KBM-7 (cell line): ENCODE measurements at places on chromosomes 11 and 22.

DNA sequence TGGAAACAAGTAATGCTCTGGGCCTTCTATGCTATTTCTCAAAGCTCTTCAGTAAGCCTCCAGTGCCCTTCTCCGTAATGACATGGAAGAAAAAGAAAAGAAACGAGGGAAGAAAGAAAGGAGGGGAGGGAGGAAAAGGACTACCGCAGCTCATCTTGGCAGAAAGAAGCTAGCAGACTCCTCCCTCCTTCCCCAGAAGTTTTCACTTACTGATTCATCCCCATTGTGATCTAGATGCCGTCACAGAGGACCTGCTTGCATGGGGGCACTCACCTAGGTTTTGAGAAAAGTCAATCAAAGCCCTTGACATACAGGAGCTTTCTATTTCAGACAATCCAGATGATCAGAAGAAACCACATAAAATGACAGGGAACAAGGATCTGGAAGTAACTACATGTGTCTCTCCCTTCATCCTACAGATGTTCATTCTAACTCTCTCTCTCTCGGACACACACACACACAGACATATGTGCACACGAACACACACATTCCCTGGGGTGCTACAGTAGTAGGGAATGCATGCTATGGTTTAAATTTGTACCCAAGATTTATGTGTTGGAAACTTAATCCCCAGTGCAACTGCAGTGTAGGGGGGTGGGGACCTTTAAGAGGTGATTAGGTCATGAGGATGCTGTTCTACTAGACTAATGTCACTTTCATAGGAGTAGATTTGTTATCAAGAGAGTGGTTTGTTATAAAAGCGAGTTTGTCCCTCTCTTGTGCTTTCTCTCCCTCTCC, 37.6 kb upstream of the RCN1 start:
- no peak for DNase-seq

DNA sequence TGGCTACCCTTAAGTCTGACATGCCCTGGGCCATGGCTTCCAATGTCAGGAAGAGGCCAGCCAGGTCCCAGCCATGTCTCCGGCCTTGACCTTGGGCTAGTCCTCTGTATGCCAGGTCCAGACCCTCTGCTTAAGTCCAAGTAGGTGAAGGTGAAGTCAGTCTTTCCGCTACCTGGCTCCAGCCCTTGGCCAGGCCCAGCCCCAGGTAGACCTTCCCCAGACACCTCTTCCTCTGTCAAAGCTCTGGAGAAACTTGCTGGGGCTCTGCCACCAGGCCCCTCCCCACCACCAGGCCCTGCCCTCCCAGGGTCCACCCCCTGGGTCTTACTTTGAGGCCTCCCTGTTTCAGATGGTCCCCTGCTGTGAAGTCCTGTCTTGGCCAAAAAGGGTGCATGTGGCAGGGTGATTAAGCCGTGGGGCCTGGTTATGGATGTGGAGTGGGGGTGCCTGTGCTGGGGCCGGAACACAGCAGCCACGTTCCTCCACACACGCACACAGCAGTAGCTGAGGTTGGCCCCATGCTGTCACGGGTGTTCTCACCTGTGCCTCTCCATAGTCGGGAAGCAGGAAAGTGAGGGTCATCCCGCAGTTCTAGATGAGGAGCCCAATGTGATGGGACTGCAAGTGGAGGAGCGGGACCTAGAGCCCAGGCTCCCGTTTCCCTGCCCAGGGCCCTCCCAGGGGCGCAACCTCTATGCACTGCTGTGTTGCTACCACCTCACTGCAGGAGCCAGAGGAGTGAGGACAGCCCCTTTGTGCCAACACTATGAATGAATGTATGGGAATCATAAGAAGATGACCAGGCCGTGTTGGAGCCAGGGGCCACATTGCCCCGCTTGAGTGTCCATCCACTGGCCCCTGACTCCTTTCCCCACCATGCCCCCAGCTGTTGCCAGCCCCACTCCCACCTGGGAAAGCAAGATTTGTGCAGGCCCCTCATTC, 72.2 kb downstream of the LINC01488 start:
- DNase-seq, result no peak

DNA sequence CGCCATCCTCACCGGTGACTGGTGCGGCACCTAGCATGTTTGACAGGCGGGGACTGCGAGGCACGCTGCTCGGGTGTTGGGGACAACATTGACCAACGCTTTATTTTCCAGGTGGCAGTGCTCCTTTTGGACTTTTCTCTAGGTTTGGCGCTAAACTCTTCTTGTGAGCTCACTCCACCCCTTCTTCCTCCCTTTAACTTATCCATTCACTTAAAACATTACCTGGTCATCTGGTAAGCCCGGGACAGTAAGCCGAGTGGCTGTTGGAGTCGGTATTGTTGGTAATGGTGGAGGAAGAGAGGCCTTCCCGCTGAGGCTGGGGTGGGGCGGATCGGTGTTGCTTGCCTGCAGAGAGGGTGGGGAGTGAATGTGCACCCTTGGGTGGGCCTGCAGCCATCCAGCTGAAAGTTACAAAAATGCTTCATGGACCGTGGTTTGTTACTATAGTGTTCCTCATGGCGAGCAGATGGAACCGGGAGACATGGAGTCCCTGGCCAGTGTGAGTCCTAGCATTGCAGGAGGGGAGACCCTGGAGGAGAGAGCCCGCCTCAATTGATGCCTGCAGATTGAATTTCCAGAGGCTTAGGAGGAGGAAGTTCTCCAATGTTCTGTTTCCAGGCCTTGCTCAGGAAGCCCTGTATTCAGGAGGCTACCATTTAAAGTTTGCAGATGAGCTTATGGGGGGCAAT, 1.1 kb downstream of the NEAT1 start:
- peak; percentile 68 for DNase-seq

- no peak for DNase-seq
Observed at GRCh38 chr11:124115782-124116616, 749 bp downstream of the VWA5A start.

DNA sequence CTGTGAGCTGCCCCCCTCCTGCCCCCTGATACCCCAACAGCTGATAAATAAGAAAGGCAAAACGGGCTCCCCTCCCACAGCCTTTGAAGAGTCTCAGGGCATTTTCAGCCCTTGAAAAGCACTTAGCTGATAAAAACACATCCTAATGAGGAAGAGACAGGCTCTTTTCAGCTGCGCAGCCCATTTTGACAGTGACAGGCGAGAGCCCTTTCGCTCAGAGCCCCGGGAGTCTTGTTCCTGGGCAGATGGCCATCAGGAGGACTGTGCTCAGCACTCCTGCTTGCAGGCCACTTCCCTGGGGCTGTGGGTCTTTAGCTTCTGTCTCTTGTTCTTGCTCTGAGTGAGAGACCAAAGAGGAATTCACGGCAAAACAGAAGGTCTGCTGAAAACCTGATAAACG, 757.2 kb downstream of the BRD1 start:
- no peak for DNase-seq

DNA sequence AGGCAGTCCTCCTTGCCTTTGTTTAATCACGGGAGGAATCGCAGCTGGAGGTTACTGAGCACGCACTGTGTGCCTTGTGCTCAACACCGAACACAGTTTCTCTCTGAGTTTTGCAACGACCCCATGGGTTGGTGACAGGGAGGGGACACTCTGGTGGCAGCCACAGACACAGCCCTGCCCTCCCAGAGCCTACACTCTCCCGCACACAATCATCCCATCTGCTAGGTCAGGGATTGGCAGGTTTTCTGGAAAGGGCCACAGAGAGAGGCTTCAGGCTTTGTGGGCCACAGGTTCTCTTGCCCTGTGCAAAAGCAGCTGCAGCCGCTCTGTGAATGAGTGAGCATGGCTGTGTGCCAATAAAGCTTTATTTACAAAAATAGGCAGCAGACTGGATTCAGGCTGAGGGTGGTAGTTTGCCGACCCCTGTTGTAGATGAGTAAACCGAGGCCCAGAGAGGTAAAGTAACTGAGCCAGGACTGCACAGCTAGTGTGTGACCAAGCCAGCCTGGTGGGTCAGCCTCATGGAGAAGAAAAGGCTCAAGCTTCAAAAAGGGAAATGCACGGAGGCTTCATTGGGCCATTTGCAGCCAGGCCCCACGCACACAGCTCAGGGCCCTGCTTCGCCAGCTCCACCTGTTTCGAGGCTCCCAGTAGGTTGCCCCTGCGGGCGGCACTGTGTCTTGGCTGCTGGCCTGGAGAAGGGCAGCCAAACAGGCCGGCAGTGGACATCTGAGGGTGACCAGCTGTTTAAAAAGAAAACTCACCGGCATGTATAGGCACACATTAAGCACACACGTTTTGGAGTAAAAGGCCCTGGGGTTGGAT, 16.3 kb downstream of the LTO1 start:
- DNase-seq, result no peak

DNA sequence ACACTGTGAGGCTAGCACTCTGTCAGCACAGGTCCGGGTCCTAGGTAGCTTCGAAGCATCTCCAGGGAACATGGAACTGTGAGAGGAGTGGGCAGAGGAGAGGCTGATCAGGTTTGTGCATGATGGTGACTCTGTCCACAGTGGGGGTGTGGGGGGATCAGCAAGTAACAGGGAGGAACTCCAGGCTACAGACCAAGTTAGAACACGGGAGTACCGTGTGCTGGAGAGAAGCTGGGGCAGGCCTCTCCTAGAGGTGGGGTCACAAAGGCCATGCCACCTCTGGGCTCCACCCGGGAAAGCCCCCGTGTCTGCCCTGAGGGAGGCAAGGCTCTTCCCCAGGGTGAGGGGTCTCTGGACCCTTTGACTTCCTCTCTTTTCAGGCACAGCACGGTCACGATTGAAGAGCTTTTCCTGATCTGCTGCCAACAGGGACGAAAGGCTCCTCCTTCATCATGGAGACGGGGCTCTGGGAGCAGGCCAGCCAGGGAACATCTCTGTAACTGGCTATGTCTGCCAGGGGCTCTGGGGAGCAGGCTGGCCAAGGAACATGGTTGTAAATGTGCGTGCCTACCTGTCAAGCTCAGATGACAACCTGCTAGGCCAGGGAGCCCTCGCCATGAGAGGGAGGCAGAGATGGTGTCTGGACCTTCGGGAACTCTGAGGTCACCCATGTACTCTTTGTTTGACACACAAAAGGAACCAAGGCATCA, 1476.1 kb downstream of the BRD1 start:
- DNase-seq, result no peak

DNA sequence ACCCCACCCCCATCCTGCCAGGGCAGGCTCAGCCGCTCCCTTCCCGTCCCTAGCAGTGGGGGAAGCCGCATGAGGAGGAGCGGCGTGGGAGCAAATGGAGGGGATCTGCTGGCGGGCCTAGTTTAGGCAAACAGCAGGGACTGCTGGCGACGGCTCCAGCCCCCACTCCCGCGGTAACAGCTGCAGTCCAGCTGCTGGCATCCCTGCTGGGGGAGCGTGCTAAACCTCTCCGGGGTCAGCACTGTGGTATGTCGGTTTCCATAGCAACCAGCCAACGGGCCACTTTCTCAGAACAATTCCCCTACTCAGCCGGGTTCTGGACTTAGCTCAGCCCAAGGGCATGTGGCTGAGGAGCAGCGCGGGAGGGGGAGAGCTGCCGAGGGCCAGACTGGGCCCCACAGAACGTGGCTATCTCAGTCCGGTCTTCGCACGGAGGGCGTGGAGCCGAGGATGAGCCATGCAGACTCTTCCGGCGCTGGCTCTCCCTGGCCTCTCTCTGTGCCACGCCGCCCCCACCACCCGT, 98.8 kb downstream of the PKNOX2 start:
- DNase-seq, result no peak

GRCh38 chr22:38572065-38572464, 2.1 kb upstream of the DMC1 start:
- DNase-seq, result peak; percentile 61

DNA sequence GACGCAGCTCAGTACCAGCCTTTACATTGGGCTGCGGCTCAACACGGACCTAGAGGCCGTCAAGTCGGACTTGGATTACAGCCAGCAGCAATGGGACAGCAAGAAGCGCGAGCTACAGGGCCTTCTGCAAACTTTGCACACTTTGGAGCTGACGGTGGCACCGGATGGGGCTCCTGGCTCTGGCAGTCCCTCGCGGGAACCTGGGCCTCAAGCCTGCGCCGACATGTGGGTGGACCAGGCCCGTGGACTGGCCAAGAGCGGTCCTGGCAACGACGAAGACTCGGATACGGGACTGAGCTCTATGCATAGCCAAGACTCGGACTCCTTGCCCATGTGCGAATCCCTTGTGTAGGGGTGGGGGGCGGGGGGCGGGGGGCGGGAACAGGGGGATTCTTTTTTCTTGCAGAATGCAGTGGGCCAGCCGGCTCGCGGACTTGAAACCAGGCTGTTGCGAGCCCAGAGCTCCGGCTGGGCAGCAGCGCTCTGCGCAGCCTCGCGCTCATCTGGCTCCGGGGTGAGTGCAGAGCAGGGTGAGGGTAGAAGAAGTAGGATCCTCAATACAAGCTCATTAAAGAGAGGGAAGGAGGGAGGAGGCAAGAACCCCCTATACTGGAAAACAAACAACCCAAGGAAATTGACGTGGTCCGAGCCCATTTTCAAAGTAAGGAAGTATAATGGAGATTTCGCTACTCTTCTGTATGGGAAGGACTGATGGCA, 1.8 kb downstream of the RASSF10 start:
- DNase-seq, result no peak

DNA sequence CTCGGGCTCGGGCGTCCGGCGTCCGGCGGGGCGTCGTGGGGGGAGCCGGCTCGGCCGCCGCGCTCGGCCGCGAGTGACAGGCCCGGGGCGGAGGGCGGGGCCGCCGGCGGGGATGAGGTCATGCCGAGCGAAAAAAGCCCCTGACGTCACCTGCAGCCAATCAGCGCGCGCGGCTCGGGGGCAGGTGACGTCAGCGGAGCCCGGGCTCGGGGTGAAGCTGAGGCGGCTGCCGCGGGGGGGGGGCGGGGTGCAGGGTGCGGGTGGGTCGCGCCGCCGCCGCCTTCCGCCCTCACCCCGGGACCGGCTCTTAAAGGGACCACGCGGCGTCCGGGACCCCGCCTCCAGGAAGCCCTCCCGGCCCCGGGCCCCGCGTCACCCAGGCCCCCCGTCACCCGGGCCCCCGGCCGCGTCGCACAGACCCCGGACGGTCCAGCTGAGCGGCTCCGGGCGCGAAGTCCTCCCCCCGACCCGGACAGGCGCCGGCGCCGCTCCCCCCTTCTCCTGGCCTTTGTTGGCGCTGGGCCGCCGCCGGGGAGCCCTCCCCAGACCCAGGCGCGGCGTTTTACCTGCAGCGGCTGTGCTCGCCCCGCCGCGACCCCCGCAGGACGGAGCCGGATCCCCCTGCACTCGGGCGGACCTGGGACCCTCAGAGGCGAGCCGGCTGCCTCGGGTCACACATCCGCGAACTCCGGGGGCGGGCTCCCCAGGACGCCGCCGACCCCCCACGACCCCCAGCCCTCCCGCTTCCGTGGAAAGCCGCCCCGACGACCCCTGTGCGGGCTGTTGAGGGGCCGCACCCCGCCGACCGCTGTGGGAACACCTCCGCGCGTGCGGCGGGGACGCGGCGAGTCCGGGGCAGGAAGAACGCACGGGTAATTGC, at the start of gene DUSP8:
Gene DUSP8, minus strand, starts transcription at position 75 of the 880 bp plus-strand sequence. CDS start 6,445 bp downstream, outside the sequence.
- peak; percentile 71 for DNase-seq
